Progenitor cell of endocrine pancreas (in vitro differentiated cells): ENCODE measurements at places on chromosomes 16 and 17.

GRCh38 chr16:11079652-11080187, 135.4 kb downstream of the CLEC16A start:
- DNase-seq: no peak

- no peak for DNase-seq
Measured at GRCh38 chr17:1221209-1221608, 41.4 kb upstream of the ABR start.

DNA sequence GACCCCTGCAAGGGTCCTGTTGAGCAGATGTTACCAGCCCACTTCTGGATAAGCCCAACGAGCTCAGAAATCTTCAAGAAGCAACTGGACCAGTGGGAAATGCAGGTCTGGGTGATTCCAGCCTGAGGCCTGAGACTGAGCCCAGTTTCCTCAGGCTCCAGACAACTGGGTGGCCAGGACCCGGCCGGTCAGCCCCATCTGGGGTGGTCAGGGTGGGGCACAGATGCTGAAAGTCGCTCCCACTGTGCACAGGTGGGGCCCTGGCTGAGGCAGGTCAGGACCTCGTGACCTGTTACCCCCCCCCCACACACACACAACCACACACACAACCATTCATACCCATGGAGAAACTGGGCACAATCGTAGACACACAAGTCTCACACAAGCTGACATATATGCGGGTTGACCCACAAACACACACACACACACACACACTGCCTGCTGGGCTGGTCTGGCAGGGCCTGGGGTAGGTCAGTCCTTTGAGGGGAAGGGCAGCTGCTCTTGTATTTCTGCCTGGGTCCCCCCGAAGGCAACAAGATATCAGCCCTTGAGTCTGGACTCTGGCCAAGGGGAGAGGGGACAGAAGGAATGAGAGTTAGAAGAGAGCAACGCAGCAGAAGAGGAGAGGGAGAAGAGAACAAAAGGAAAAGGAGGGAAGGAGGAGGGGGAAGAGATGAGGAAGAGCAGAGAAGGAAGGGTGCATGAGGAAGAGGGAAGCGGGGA, 99.0 kb upstream of the CDH5 start:
- DNase-seq: no peak

- no peak for DNase-seq
Measured at GRCh38 chr17:36142235-36142634, 34.2 kb downstream of the TBC1D3B start.

DNA sequence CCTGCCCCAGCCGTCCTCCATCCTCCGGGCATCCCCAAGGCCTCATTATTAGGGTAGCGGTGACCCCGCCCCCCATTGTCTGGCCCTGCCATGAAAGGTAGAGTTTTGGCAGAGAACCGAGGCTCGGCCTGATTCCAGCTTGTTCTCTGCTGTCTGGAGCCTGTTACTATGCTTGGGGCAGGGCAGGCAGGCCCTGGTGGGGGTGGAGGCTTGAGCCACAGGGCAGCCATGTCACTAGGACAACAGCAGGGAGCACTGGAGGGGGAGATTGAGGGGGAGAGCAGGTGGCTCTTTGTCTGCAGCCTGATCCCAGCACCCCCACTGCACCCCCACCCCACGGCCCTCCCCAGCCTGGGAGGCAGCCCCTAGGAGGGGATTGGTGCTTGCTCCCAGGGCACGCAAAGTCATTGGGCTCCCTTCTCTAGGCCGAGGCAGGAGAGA, 15.4 kb downstream of the RHBDL3 start:
- no peak for DNase-seq

DNA sequence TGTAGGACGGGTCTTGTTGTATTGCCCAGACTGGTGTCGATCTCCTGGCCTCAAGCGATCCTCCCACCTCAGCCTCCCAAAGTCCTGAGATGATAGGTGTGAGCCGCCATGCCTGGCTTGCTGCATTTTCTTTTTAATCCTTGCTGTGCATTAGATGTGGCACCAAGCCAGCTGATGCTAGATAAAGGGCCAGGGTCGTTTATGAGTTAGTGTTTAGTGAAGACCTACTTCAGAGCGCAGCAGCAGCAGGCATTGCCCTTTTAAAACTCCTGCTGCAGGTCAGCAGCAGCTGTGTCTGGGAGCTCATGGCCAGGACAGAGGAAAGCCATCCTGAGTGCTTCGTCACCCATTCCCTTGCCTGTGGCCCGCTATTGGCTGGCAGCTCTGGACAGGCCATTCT, 237.3 kb downstream of the CCDC182 start:
- no peak for DNase-seq

DNA sequence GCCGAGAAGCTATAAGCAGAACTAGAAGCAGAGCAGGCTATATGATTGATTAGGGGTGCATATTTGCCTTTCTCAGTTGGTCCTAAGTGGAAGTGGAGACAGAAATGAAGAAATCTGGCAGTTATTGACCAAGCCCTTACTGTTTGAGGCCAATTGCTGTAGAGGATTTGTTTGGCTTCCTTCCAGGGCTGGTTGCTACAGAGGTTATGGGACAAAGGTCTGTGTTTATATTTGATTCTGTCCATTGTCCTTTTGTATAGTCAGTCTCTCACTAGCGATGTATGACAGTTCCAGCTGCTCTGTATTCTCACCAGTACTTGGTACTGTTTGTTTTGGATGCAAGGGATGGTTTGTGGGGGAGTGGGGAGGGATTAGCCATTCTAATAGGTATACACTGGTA, 7.3 kb upstream of the ALOX15 start:
- DNase-seq: no peak

DNA sequence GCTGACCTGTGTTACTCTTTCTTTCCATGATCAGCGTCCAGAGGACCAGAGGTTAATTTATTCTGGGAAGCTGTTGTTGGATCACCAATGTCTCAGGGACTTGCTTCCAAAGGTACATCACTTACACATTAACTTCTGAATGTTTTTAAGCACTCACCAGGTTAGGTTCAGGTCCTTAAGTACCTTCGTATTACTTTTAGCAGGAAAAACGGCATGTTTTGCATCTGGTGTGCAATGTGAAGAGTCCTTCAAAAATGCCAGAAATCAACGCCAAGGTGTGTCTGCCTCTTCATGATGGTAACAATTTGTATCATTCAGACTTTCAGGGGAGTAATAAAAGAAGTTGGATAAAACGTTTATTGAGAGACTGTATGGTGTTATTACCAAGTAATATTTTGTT, 3.3 kb downstream of the HERPUD1 start:
- no peak for DNase-seq

- DNase-seq: no peak
Measured at GRCh38 chr16:13070268-13070667, 168.9 kb downstream of the SHISA9 start.

DNA sequence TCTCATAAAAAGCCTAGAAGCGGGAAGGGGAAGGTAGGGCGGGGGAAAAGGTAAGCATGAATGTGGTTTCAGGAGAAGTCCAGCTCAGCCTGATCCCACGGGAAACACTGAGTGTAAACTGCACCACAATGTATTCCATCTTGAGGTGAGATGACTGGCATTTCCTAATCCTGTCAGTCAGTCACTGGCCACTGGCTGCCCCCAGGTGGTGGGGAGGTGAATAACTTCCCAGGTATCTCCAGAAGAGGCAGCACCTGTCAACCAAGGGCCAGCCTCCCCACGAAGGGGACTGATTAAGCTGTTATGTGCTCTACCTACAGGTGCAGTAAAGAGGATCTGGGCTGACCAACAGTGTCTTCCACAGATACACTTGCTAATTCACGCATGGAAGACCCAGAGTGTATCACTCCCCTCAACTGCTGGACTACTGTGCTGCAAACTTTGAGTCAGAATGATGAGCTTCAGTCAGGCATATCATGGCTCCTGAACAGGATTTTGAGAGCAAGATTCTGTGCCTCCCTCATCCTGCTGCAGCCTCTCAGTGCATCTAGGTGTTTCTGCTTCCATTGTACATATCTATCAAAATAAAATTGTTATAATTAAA, 108.5 kb upstream of the CCL2 start:
- DNase-seq: peak; percentile 46

GRCh38 chr16:58035356-58036170, 10.0 kb downstream of the MMP15 start:
- DNase-seq: no peak

DNA sequence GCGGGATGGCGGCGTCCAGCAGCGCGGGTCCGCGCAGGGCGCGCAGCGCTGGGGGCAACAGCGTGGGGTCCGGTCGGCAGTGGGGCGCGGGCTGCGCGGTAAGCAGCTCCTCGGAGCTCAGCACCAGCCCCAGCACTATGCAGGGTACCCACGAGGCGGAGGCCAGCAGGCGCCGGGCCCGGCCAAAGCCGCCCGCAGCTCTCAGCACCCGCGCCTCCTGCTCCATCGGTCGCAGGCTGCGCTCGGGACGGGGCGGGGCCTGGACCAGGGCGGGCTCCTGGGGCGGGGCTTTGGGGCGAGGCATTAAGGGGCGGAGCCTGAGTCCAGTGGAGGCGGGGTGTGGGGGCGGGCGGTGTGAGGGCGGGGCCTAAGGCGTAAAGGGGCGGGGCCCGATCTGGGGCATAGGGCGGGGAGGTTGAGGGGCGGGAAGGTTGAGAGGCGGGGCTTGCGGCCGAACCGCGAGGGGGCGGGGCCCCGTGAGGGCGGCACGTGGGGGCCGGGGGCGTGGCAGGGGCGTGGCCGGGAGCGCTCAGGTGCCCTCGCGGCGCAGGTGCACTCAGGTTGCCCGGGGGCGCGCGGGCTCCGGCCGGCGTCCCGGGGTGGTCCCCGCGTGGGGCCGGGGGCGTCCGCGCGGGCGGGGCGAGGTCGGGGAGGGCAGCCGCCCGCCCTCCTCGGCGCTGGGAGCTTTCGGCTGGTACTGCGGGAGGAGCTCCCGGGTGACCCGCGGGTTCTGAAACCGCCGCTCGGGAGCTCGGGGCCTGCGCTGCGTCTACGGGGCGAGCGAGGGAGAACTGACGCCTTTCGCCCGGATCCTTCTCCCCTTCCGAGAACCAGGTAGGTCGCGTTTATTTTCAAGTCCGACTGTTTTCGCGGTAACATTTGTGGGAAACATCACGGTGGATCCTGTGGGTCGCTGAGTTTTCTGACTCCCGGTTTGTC, 1.4 kb upstream of the SLC22A31 start:
- peak; percentile 87 for DNase-seq

DNA sequence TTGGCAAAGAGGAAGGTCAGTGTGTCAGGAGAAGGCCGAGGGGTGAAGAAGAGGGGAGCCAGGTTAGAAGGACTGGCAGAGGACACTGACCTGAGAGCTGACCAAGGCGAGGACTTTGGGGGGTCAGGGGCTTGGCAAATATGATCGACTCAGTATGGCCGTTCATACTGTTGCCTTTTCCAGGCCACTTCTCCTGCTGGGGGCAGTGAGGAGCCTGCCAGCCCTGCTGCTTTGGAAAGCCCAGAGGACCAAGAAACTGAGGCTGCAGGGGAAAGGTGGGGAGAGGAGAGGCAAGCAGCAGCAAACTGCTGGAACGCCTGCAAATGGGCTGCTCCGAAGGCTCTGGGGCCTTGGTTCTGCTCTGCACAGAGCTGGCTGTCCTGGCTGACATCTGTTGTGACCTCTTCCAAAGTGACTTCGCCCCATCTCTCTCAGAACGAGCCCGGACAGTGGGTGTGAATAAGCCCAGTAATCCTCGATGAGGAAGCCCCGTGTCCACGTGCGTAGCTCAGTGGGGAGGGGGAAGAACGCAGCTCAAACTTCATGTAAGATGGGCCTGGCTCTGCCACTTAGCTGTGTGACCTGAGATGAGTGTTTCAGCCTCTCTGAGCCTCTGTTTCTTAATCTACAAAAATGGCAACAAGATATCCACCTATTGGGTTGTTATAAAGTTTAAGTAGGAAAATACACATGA, 111.3 kb downstream of the SALL1 start:
- DNase-seq: no peak

DNA sequence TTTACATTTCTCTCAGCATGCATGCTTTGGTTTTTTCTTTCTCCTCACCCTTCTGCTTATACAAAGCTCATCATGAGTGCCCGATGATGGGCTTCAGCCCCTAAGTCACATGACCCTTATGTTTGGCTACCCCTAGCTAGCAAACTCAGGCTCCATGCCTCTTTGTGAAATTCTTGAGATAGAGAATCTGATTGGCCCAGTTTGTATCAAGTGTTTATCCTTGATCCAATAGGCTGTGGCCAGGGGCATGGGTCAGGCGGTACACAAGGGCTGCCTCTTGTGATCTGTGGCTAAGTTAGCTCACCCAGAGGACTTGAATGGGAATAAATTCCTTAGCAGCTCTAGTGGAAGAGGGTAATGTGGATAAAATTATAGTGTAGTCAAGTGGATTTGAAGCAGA, 11.5 kb upstream of the TOX3 start:
- no peak for DNase-seq

GRCh38 chr17:35973333-35974260, 7.7 kb downstream of the CCL16 start:
- peak; percentile 49 for DNase-seq

DNA sequence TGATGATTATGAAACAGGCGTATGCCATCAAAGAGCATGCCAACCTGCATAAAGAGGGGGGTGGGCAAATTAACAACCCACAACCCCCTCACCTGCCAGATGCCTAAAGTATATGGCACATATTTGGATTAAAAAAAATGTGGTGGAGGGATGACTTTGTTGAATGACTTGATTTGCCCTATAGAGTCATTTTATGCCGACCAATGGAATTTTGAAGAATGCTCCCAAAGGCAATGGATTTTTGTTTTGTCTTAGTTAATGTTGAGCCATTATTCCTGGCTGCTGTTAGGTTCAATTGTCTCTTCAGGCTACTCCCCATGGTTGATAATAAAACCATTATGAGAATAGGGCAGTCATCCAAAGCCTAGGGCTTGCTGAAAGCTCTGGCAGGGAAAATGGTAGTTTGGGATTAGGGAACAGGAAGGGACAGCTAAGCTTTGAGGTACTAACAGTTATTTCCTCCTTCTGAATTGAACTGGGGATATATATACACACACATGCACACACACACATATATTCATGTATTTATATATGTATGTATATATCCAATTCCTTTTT, 5.8 kb upstream of the CHCT1 start:
- DNase-seq: no peak

GRCh38 chr17:13638855-13639458, 37.2 kb upstream of the HS3ST3A1 start:
- DNase-seq: no peak

DNA sequence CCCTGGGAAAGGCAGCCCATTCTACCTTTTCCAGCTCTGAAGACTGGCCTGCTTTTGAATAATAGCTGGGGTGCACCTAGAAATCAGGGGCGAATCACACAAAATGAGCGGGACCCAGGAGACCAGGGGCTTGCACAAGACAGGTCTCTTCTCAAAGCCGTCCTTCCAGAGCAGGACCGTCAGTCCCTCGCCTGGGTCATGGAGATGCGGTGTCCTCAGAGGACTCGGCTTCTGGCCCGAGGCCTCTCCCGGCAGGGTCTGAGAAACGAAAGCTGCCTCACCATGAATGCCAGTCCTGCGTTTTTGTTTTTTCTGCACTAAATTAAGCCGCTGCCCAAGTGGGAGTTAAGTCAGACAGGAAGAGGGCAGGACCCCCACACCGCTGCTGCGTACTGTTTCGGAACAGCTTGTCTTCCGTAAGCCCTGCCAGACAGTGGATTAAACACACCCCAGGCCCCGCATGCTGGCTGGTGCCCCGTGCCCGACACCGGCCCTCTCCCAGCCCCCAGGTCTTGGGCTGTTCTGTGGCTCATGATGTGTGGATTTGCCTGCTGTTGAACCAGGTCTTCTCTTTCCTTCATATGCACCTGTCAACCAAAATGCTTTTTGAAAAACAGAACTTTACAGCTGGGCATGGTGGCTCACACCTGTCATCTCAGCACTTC, 142.1 kb upstream of the RPH3AL start:
- DNase-seq: no peak
